SW 1271 (cell line): ENCODE measurements at places on chromosomes 7 and 10.

DNA sequence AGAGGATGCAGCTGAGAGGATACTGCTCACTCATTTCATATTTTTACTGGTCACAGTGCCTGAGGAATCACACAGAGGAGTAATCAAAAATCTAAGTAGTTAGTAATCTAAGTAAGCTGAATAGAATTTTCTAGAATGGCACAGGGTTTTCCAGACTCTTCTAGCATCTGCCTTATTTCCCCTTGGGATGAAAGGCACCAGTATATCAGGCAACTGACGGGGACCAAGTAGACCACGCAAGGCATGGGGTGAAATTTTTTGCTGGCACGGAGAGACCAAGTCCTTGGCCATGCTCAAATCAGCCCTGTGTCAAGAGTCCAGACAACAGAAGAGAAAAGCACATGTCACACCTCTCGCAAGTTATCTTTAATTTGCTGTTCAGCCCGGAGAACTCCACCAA is 14.2 kb downstream of the NCOA4 start:
- no peak for DNase-seq

DNA sequence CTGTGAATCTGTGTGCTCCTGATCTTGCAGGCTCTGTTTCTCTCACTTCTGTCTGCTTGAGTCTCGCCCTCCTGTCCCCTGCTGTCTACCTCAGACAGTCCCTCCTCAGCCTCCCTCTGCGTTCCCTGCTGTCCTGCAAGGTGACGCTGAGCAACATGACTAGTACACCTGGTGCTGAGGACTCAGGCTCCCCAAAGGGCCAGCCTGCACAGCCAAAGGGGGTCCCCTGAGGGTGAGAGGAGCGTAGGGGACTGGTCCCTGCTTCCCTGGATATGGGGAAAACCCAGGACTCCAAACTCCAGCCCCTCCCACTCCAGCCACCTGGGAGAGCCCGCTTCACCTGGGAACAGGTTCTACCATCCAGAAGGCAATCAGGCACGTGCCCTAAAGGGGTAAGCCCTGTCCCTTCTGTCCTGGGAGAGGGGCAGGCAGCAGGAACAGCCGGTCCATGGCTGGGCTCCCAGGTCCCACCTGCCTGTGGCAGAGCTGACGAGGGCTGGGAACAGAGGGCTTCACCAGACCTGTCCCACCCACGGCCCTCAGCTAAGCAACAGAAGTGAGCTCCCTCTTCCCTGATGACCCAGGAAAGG is 156.5 kb downstream of the UBE2H start:
- DNase-seq = no peak

- no peak for DNase-seq
Observed at GRCh38 chr10:91024541-91024940, 103.7 kb upstream of the ANKRD1 start.

GRCh38 chr7:96143495-96144259 is 178.2 kb downstream of the SLC25A13 start:
- DNase-seq = no peak

- DNase-seq = no peak
Observed at GRCh38 chr7:90345595-90346335, 751 bp upstream of the GTPBP10 start.

DNA sequence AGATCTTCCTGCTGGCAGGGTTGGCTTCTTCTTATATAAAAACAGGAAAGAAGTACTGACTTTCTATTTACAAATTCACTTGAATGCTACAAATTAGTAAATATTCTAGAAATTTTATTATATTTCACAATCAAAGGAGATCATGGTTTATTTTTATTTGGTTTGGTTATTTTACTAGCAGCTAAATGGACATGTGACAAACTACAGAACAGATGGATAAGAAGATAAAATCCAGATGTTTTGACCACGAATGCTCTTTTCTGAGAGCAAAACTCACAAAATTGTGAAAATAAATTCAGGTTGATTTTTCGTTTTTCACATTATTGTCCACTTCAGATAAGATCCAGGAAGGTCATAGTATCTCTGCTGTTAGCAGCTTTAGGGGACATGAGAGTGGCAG is 55.4 kb downstream of the CACNA2D1 start:
- no peak for DNase-seq

DNA sequence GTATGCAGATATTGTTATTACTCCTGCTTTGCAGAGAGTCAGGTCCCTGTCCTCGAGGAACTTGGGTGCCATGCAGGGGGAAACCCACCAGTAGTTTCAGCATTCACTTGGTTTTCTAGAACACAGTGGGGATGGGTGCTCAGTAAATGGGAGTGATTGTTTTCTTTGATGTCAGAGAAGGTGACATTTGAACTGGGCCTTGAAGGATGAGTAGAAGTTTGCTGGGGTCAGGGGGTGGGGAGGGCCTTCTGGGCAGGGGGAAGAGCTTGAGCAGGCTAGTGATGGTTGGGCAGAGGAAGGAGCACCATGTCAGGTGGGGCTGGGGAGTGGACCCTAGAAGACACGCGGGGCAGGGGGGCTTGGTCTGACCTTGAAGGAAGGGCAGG is 5.9 kb downstream of the ADAMTS14 start:
- DNase-seq = no peak

DNA sequence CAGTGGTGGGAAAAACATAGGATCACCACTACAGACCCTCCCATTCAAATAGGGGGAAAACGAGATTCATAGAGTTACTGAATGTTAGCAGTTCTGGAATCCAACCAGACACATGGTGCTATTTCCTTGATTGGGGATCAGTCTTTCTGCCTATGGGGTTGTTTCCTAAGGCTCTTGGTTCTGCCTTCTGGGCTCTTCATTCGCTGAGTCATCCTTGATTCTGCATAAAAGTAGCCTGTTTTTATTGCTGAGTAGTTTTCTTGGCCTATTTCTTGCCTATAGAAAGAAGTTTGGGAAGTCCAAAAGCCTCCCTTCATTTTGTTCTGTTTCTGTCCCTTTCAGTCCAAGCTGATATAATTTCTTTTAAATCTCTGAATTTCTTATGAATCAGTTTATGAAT is 99.3 kb upstream of the OIT3 start:
- DNase-seq = no peak

- no peak for DNase-seq
Observed at GRCh38 chr10:35219292-35219691, 92.6 kb downstream of the CREM start.

- DNase-seq = no peak
Observed at GRCh38 chr10:132551808-132552130, 14.2 kb downstream of the INPP5A start.

- no peak for DNase-seq
Observed at GRCh38 chr10:128825626-128826025, 641.4 kb upstream of the MGMT start.

GRCh38 chr7:120043250-120043649 is 229.7 kb upstream of the KCND2 start:
- DNase-seq = no peak

DNA sequence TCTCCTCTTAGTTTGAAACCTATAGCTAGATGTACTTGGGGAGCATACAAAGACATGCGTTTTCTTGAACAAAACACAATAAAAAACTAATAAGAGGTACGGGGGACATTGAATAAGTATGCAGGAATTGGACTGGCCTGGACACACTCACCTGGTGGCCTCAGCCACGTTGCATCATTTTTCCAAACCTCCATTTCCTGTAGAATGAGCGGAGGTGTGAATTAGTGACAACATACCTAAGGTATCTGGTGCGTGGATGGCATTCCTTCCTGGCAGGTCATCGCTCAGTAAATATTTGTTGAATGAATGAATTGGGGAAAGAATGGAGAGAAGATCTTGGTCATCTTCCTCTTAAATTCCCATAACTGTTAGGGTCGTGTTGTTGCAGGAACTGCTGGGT is 103.2 kb upstream of the CTBP2 start:
- DNase-seq = no peak

DNA sequence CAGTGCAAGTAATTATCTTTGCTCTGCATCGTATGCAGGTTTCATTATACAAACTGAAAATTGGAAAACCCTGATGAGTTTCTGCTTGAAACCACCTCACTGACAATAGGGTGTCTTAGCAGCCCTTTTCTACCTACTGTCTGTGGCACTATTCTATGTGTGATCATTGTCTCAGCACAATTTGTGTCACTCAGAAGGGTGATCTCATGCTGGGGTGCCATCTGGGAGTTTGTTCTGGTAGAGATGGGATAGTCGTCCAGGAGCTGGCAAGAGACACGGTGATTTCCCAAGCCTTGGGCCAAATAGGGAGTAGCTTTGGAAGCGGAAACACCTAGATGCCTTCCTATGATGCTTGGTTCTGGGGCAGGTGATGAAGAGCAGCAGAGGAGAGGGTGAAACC is 186.3 kb downstream of the FRMD4A start:
- DNase-seq = no peak
